SK-N-SH (cell line): ENCODE measurements at places on chromosomes 1 and 21. TPM values are rescaled to one million over a fixed set of nuclear protein-coding genes. Genes with fewer than 3 reads are reported as not detected.

DNA sequence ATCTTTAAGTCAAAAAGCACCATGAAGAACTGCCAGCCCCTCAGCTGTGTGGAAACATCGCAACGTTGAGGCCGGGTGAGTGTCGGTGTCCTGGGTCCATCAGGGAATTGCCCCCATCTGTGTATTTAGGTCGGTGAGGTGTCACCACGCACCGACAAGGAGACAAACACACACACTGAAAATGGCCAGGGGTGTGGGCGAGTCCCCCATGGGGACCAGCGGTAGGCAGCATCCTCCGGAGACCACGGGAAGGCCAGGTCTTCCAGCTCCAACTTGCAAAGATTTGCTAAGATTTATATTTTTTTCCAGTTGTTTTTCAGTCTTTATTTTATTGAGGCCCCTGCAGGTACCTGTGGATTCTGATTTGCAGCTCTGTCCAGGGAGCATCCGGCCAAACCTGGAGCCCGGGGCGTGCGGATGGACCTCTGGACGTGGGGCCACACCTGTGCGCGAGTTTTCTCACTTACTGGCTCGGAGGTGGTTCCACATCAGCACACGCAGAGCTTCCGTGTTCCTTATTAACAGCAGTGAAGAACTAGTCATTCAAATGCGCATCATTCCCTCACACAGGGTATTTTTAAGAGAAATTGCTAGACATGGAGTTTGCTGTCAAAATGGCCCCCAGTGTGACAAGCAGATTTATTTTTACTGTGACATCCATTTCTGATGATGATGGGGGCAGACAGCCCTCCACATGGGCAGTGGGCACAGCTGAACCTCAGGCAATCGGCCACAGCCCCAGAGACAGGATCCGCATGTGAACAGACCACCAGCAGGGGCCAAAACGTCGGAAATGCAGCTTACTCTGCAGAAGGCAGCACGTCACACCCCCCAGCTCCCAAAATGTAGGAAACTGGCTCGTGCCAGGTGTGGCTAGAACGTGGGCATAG lies 17.2 kb upstream of the SLC19A1 start:
- no peaks in the 10 kb centered on the region for H3K27me3 ChIP-seq
- no peaks in the 10 kb centered on the region for H3K36me3 ChIP-seq
- no peak for DNase-seq
- H3K27ac ChIP-seq = no peak overlapping the region

GRCh38 chr1:239507826-239508225 lies 121.5 kb downstream of the CHRM3 start:
- no peak overlapping the region for H3K27ac ChIP-seq
- H3K4me3 ChIP-seq = no peak overlapping the region
- no peaks in the 10 kb centered on the region for H3K36me3 ChIP-seq
- peaks cover 3% of the 10 kb centered on the region; the same call in 1 of the 2 replicates for H3K4me1 ChIP-seq
- H3K27me3 ChIP-seq = no peaks in the 10 kb centered on the region

Gene MATN1
- polyA plus RNA-seq = 0.15 and 0.23 TPM in 2 replicates

Gene ATF6
- 8.8 and 11.7 TPM in 2 replicates for polyA plus RNA-seq

GRCh38 chr21:15004721-15005370 lies 60.0 kb downstream of the NRIP1 start:
- no peaks in the 10 kb centered on the region for H3K27me3 ChIP-seq
- no peak overlapping the region for H3K4me3 ChIP-seq
- no peaks in the 10 kb centered on the region for H3K4me1 ChIP-seq
- H3K36me3 ChIP-seq = no peaks in the 10 kb centered on the region
- no peak overlapping the region for H3K27ac ChIP-seq

GRCh38 chr1:117930484-117930883 lies 945 bp downstream of the WDR3 start:
- H3K27ac ChIP-seq = peak overlapping the region; percentile 65
- no peaks in the 10 kb centered on the region for H3K27me3 ChIP-seq
- DNase-seq = peak; percentile 4
- H3K4me3 ChIP-seq = peak overlapping the region; percentile 88

GRCh38 chr1:3030663-3031381 lies 9.6 kb downstream of the ACTRT2 start:
- H3K27me3 ChIP-seq = no peaks in the 10 kb centered on the region
- no peak overlapping the region for H3K27ac ChIP-seq
- no peaks in the 10 kb centered on the region for H3K36me3 ChIP-seq

GRCh38 chr1:111503585-111504060 lies at the start of the genes ADORA3 and TMIGD3:
Gene ADORA3, minus strand, starts transcription at chr1:111503633. Its CDS starts 279 bp downstream, at chr1:111503354.
Gene TMIGD3, minus strand, starts transcription at chr1:111503633. Its CDS starts 279 bp downstream, at chr1:111503354.
- H3K4me3 ChIP-seq = no peak within 1 kb of the TSS
- no peaks in the 10 kb centered on the region; the same call in 1 of the 2 replicates for H3K27me3 ChIP-seq
- no peak within 1 kb of the TSS for H3K27ac ChIP-seq
- DNase-seq = no peak
- H3K36me3 ChIP-seq = no peaks in the 10 kb centered on the region

Gene HMCN1
- 59.5 and 92.6 TPM in 2 replicates for polyA plus RNA-seq

- no peak overlapping the region for H3K4me3 ChIP-seq
- DNase-seq = no peak
- H3K27me3 ChIP-seq = no peaks in the 10 kb centered on the region
- no peaks in the 10 kb centered on the region for H3K4me1 ChIP-seq
- peaks cover 3% of the 10 kb centered on the region; the same call in 1 of the 2 replicates for H3K36me3 ChIP-seq
Measured at GRCh38 chr1:24535021-24535424, 20.9 kb upstream of the NCMAP start.

DNA sequence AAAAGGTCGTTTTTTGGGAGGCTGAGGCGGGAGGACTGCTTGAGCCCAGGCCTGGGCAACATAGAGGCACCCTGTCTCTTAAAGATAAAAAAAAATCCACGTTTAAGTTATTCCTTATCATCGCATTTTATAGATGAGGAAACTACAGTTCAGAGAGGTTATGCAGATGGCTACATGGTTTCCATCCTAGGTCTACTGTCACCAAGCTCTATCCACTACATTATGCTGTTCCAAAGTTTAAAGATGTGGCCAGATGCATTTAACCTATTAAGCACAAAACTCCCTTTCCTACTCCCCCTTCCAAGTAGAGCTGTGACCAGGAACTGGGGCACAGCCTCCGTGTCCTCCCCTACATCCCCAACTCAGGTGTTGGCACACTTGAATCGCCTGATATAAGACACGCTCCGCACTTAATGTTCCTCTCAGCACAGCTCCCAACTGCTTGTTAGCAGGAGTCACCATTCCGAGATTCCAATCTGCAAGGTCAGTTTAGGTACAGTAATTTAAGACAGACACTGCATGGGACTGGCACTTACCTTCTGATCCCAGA lies 1.3 kb downstream of the TAF5L start:
- H3K27ac ChIP-seq = no peak overlapping the region; the same call in 1 of the 2 replicates
- no peaks in the 10 kb centered on the region for H3K36me3 ChIP-seq
- DNase-seq = no peak
- H3K27me3 ChIP-seq = no peaks in the 10 kb centered on the region

GRCh38 chr1:12255913-12256312 lies 26.1 kb downstream of the VPS13D start:
- H3K36me3 ChIP-seq = peaks cover 43% of the 10 kb centered on the region; the same call in 1 of the 2 replicates
- H3K4me3 ChIP-seq = no peak overlapping the region
- no peaks in the 10 kb centered on the region for H3K4me1 ChIP-seq

- no peaks in the 10 kb centered on the region for H3K4me1 ChIP-seq
- no peaks in the 10 kb centered on the region for H3K36me3 ChIP-seq
- H3K4me3 ChIP-seq = no peak overlapping the region
- peaks cover 11% of the 10 kb centered on the region for H3K27me3 ChIP-seq
Measured at GRCh38 chr1:110617589-110617988, 11.4 kb upstream of the KCNA2 start.

- peaks cover 62% of the 10 kb centered on the region for H3K36me3 ChIP-seq
- DNase-seq = no peak
- H3K4me1 ChIP-seq = peaks cover 19% of the 10 kb centered on the region; the same call in 1 of the 2 replicates
- H3K27ac ChIP-seq = no peak overlapping the region
- H3K4me3 ChIP-seq = no peak overlapping the region
- no peaks in the 10 kb centered on the region for H3K27me3 ChIP-seq
Measured at GRCh38 chr1:155962599-155963211, 15.6 kb downstream of the ARHGEF2 start.

- H3K4me1 ChIP-seq = peaks cover 9% of the 10 kb centered on the region; the same call in 1 of the 2 replicates
- no peaks in the 10 kb centered on the region for H3K36me3 ChIP-seq
- H3K4me3 ChIP-seq = no peak overlapping the region
- no peak for DNase-seq
- H3K27me3 ChIP-seq = no peaks in the 10 kb centered on the region
- H3K27ac ChIP-seq = no peak overlapping the region
Measured at GRCh38 chr1:115229016-115229415, 109.0 kb downstream of the NGF start.

DNA sequence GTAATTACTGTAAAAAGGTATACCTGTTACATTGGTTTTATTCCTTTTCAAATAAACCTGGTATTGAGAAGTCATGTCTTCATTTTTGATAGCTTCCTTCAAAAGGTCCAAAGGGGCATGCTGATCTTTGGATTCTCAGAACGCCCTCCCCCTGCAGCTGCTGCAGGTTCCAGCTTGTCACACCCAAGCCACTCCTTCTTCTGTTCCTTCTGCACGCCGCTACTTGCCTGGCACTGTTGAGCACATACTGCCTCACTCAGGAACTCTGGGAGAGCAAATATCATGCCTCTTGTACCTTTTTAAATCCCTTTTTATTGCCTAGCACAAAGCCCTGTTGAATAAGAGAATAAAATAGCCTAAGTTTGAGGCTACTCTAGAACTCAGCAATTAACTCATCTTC lies 136.9 kb downstream of the BARHL2 start:
- no peaks in the 10 kb centered on the region for H3K4me1 ChIP-seq
- no peak for DNase-seq
- H3K4me3 ChIP-seq = no peak overlapping the region
- no peaks in the 10 kb centered on the region; the same call in 1 of the 2 replicates for H3K27me3 ChIP-seq

DNA sequence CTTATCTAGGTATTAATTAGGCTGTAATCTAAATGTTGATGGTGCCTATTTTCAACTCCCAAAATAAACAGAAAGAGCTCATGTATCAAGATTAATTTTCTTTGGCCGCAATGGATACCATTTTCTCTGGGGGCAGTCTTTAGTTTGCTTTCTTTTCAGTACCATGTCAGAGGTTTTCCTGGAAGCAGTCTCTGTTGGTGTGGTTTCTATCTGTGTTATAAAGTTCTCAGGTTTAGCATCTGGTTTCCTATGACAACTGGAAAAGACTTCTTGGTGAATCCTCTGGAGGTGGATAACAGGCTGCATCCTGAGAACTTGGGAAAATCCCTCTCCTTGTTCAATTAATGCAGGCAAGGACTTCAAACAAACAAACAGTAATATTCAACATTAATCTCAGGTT lies 38.7 kb upstream of the BATF3 start:
- H3K4me1 ChIP-seq = no peaks in the 10 kb centered on the region
- H3K4me3 ChIP-seq = no peak overlapping the region
- DNase-seq = no peak
- H3K36me3 ChIP-seq = peaks cover 5% of the 10 kb centered on the region
- H3K27ac ChIP-seq = no peak overlapping the region

DNA sequence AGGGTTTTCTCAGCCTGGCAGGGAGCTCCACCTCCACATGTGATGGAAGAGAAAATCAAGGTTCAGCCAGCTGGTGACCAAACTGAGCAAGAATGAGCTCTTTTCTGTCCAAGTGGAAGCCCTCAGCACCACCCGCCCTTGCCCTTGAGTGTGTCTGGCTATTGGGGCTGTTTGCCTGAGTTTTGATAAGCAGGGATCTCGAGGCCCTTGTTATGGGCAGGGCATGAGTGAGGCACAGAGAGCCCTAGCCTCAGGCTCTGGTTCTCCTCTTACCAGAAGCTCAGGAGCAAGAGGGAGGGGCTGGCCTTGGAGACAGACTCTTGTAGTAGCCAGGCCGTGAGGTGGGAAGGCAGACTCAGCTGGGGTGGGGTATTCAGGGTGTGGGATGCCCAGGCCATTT lies 37.5 kb upstream of the ARF1 start:
- H3K27ac ChIP-seq = no peak overlapping the region
- H3K4me1 ChIP-seq = no peaks in the 10 kb centered on the region

DNA sequence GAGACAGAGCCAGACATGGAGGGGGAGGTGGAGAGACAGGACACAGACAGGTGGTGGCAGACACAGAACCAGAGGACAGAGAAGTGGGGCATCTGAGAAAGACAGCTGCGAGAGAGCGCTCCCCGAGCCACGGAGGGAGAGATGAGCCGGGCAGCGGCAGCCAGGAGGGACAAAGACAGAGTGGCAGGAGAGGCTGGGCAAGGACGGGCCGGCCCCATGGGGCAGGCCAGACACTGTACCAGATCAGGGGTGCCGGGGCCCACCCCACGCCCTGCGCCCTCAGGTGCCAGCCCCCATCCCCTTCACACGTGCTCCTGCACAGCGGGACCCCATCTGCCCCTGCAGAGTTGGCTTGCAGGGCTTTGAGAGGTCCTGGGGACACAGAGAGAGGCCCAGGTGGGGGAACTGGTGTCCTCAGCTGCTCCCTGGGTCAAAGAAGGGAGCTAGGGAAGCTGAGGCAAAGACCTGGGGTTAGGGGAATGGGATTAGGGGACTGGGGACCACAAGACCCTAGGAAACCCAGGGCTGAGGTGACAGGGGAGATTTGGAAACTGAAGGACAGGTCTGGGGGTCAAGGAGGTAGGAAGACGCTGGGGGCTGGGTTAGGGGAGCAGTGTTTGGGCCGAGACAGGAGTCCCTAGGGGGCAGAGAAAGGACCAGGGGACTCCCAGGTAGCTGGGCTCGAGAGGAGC lies 643 bp downstream of the FNDC5 start:
- DNase-seq = no peak
- no peak overlapping the region for H3K27ac ChIP-seq
- H3K36me3 ChIP-seq = no peaks in the 10 kb centered on the region
- H3K4me3 ChIP-seq = peak overlapping the region; percentile 46

DNA sequence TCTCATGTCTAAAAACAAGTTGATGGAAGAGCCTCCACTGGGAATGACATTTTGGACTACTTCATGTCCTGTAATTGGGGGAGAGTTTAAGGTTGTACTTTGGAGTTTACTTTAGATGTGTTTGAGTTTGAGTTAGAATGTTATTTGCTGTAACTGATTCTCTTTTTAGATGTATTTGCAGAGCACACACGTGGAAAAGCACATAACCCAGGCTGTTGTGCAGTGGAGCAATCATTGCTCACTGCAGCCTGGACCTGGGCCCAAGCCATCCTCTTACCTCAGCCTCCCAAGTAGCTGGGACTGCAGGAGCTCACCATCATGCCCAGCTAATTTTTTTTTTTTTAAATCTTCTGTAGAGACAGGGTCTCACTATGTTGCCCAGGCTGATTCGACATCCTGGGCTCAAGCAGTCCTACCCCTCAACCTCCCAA lies 36.7 kb upstream of the SH3D21 start:
- H3K4me3 ChIP-seq = no peak overlapping the region
- H3K4me1 ChIP-seq = no peaks in the 10 kb centered on the region
- H3K27me3 ChIP-seq = no peaks in the 10 kb centered on the region
- DNase-seq = no peak
- H3K36me3 ChIP-seq = peaks cover 14% of the 10 kb centered on the region; the same call in 1 of the 2 replicates
- no peak overlapping the region for H3K27ac ChIP-seq

- no peaks in the 10 kb centered on the region for H3K27me3 ChIP-seq
- peaks cover 58% of the 10 kb centered on the region for H3K36me3 ChIP-seq
- H3K27ac ChIP-seq = peak overlapping the region; percentile 44
- peaks cover 15% of the 10 kb centered on the region; the same call in 1 of the 2 replicates for H3K4me1 ChIP-seq
Measured at GRCh38 chr1:150575072-150575489, 4.3 kb downstream of the MCL1 start.

DNA sequence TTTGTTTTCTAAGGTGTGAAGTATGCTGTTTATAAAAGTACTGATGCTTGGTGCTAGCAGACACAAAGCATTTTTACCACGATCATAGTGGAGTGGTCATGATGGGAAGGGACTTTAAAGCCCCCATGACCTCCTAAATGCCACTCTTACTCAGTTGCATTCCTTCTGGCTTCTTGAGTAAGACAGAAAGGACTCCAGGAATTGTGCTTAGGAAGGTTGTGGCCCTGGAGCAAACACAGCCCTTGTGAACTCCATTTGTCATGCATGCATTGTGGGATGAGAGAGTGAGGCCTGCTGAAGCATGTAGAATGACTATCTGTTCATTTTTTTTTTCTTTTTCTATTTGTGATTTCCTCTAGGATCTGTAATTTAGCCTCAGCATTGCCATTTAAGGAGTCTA lies 34.2 kb downstream of the AK5 start:
- H3K27ac ChIP-seq = no peak overlapping the region; the same call in 1 of the 2 replicates
- no peak for DNase-seq
- no peaks in the 10 kb centered on the region for H3K36me3 ChIP-seq
- no peak overlapping the region for H3K4me3 ChIP-seq
- H3K27me3 ChIP-seq = no peaks in the 10 kb centered on the region

Gene BNIPL
- polyA plus RNA-seq = 0.12 and 0.16 TPM in 2 replicates
